Uterus (tissue), 4 donors: ENCODE measurements at places on chromosomes 6 and 20. TPM values are rescaled to one million over a fixed set of nuclear protein-coding genes. Genes with fewer than 3 reads are reported as not detected.

Gene SLC17A1
- total RNA-seq = not detected

Gene TREM1
- total RNA-seq = 30.6 TPM

Gene UBE2V1
- total RNA-seq = 68.7 TPM

DNA sequence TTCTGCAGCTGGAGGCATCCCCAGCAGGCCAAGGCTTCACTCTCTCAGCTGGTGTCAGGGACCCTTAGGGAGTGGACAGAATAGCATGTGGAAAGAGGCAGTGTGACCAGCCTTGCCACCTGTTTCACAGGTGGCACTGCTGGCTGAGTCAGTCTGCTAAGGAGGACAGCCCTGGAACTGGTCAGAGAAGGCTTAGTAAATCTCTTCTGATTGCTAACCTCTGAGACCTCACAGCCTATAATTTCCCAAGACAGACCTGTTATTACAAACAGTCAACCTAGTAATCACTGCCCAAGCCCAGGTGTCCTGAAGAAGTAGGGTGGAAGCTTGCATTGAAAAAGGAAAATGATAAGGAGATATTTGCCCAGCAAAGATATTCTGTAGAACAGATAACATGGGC is 26.4 kb upstream of the PAQR8 start:
- DNase-seq = no peak

- no peak for DNase-seq
Observed at GRCh38 chr6:103313432-103313831, 1546.3 kb downstream of the HACE1 start.

DNA sequence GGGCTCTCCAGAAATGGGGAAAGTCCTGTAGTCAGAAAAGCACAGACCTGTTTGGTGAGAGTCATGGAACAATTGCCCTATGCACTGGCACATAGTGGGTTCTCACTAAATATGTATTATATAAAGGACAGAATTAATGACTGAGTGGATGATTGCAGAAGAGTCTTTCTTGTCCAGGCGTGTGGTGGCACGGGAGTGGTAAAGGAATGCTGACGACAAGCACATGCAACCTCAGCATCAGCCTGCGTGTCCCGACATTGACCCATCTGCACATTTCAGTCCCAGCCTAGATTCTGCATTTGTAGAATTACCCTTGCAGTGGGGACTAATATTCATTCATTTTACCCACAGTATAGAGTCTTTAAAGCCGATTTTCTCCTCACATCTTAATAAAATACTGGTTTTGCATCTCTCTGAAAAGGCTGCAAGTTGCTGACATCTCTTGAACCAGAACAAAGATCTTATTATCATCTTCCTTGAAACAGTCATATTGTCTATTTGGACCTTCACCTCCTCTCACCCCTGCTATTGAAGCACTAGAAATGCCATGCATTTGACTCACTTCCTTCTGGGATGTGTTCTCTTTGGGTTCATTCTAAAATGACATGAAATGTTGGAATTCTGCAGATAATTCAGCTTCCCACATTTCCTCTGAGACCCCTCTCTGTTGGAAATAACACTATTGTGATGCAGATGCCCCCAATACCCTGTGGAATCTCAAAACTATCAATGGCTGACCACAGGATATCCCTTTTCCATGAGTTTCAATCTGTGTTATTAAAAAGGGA is 883.6 kb upstream of the FLRT3 start:
- no peak for DNase-seq

GRCh38 chr20:62617711-62618483 is 24.4 kb upstream of the SLCO4A1 start:
- no peak for DNase-seq

- no peak for DNase-seq
Observed at GRCh38 chr6:4364711-4365110, 229.3 kb upstream of the ECI2 start.

- no peak for DNase-seq
Observed at GRCh38 chr20:35487479-35487878, 32.1 kb downstream of the CEP250 start.
